Stimulated activated CD8-positive, alpha-beta memory T cell treated with anti-CD3 and anti-CD28 coated beads, Interleukin-15, amount 100 ng/mL, for 1 hour (primary cell): ENCODE measurements at places on chromosomes 1 and 21.

DNA sequence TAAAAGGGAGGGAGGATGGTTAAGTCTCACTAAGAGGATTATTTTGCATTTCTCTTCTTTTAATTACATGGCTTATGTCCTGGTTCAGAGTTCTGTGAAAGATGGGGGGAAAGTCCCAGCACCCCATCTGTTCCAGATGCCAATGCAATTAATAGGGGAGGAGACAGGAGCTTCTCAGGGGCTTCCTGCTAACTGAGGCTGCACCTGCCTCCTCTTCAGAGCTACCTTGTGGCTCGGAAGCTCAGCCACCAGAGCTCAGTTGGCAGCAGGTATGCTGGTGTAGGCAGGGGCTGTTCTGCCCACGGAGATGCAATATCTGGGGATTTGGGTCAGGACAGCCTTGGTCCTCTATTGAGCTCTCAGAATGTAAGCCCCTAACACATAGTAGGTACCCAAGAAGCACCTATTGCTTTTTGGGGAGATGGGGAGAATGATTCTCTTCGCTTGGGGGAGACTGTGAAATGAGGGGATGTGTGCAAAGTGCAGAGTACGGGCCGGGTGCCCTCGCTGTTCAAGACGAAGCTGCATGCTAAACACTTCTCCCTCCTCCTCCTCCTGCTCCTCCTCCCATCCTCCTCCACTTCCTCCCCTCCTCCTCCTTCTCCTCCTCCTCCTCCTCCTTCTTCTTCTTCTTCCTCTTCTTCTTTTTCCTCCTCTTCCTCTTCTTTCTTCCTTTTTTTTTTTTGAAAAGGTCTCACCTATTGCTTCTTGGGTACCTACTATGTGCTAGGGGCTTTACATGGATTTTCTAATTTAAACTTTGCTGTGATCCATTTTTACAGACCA lies 279.0 kb downstream of the PTPRU start:
- no peak for DNase-seq

GRCh38 chr21:33388188-33388587 lies 15.0 kb upstream of the IFNGR2 start:
- DNase-seq: no peak

GRCh38 chr21:34343838-34344381 lies 19.9 kb upstream of the KCNE2 start:
- no peak for DNase-seq

DNA sequence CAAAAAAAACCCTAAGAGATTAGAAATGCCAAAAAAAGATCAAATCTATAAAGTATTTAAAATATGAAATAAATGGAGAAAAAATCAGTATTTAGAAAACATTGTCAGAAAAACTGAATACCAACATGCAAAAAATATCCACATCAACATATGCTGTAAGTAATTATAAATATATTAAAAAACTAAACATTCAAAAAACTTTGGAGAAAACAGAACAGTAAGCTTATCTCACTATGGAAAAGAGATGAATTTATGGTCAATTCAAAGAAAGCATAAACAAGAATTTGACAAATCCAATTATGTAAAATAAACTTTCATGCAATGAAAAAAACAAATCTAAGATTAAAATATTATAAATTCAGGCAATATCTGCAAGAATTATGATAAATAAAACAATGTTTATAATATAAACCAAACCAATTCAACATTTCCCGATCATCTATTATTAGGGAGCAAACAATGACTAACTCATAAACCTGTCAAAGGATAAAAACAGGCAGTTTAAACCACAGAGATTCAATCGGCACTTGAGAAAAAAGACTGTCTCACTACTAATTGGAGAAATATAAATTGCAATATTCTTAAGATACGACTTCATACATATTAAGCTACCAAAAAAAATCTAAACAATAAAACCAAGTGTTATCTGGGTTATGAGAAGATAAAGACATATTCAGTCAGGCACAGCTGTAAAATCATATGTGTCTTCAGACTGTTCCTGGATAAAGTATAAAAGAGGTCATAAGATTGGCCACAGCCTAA lies 21.8 kb downstream of the EYA3 start:
- DNase-seq: no peak

- DNase-seq: no peak
These were observed 53.8 kb upstream of the KCNA3 start for GRCh38 chr1:110728388-110729001.

DNA sequence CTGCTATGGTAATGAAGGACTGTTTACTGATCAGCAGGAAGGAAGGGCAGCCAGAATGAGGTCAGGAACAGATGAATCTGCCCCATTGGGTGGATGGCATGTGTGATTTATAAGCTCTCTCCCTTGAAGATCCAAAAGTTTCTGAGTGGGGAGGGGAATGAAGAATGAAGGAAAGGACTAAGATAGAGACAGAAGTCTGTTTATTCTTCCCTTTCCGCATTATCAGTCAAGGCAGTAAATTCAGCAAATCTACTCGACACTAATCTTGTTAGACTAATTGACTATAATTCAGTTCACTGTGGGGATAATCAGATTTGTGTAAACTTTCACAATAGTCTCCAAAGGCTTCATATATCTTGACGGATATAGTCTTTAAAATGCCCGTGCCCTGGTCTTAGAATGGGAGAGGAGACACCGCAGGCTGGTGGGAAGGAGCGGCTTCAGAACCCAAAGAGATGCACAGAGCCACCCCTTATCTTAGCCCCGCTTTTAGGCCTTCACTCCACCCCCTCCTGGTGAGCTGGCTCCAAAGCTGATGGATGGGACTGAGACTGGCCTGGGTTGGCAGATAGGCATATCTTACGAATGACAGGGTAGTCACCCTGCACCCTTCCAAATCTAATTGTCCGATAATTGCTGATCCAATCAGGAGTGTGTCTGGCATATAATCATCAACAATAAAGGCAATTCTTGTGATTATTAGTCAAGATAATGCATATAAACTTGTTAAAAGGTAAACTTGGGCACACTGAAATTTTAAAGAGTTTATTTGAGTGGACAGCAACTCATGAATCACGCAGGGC lies 76.0 kb upstream of the PPM1J start:
- no peak for DNase-seq

DNA sequence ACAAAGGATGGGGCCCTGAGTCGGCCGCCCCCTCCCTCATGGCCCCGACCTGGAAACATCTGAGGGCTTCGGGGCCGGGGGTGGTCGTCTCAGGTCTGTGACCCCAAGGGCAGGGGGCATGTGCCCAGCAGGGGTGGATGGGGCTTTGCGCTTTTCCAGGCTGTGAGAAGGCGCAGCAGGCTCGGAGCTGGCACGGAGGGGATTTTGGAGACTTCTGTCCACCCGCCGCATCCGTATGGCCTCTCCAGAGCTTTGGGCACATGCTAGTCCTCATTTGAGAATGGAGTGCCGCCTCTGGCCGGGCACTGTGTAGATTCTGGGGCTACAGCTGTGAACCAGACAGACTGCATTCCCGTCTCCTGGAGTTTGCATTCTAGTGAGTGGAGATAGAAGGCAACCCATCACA lies 66.1 kb upstream of the WNT4 start:
- DNase-seq: no peak

GRCh38 chr1:23837908-23838307 lies 12.7 kb upstream of the HMGCL start:
- no peak for DNase-seq

GRCh38 chr1:15343729-15344128 lies 66.0 kb upstream of the EFHD2 start:
- DNase-seq: no peak

GRCh38 chr1:85313888-85314696 lies 37.7 kb upstream of the BCL10 start:
- no peak for DNase-seq

GRCh38 chr1:151644001-151644400 lies 32.2 kb downstream of the SNX27 start:
- no peak for DNase-seq

DNA sequence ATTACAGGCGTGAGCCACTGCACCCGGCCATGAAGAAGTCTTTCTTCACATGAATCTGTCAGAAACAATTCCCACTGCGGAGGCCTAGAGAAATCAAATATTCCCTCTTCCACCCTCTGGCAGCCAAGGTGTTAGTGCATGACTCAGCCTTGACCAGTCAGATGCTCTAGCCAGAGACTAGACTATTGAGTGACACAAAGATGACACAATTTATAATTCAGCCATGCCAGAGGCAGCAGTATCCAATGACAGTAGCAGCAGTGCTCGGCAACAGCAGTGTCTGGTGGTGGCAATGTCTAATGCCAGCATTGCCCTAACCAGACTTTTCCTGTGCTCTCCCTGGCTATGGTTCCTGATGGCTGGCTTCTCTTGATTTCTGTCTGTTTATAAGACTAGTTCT lies 8.7 kb downstream of the CTXND2 start:
- DNase-seq: no peak

GRCh38 chr1:6960291-6960811 lies 175.1 kb downstream of the CAMTA1 start:
- DNase-seq: no peak

DNA sequence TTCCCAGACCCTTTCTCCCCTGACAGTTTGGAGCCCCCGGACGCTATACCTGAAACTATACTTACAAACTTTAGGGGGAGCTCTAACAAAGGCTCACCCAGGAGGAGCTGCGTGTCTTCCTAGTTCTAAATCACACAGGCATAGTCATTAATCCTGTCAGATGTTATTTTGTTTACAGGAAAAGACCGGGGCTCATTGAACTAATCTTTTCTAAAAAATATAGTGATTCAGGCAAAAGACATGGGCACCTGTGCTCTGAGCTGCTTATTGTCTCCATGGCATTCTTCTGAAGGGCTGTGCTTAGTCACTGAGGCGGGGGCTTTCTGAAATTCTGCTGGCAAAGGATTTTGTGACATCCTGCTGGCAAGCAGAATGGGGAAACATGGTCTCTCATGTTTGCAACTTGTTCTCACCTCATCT lies 1577.0 kb downstream of the NCAM2 start:
- no peak for DNase-seq

- DNase-seq: no peak
These were observed 56.8 kb upstream of the LYST start for GRCh38 chr1:235923466-235924021.

DNA sequence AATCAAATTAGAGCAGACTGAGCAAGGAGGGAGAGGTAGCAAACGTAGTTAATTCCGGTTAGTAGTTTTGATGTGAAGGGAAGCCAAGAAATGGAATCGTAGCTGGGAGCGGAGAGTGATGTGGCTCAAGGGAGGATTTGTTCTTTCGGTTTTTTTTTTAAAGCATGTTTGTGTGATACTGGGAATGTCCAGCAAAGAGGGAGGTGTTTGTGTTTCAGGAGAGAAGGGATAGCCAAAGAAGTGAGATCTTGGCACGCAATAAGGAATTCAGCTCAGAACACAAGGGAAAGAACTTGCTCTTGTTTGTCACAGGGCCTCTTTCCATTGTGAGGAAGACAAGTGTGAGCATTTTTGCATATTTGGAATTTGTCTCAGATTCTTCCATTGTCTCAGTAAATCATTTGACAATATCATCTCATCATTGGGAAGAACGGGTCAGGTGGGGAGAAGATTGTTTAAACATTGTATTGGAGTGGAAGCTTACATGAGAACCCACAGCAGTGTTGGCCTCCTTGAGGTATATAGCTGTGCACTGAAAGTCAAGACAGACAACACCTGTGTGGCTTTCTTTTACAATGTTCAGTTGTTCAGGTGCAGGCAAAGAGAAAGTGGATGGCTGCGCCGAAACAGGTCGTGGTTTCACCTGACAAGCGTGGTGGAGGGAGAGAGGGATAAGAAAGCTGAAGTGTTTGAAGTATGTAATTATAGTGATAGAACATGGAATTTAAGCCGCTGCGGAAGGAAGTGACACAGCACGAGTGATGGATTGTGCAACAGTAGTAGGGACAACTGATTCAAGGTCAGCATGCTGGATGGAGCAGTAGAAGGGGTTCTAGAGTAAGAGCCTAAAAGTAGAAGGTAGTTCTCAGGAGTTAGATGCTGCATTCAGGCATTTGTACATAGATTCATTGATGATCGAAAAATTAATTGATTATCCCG lies 25.4 kb downstream of the FMN2 start:
- DNase-seq: no peak

DNA sequence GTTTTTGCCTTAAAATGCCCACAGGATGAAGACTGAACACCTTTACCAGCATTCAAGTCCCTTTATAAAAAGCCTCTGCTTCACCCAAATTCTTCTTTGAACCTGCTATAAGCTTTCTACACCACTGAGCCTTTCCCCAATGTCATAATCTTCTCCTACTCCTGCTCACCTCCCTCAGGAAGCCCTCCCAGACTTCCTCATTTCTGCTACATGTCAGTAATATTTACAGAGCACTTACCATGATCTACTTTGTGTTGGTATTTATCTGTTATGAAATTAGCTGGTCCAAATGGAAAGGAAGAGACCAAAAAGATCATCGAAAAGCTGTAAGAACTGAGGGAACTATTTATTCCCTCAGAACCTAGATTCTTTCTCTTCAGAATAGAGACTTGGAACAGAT lies 8.5 kb downstream of the OVGP1 start:
- no peak for DNase-seq

DNA sequence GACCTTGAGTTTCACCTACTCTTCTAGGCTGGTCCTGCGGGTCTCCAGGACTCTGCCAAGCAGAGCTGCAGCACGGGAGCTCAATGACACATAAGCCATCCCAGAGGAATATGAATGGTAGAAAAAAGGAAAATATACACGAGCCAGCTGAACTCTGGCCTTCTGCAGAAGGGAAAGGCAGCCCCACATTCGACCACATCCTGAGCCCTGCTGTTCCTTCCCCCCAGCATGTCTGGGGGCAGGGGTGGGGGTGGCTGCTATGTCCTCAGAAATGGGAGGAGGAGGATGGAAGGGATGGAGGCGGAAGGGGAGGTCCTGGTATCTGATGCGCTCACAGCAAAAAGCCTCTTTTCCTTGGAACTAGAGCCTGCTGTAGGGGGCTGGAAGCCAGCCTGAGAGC lies 12.1 kb upstream of the KDF1 start:
- DNase-seq: no peak

GRCh38 chr1:220732137-220732536 lies 16.0 kb upstream of the MTARC2 start:
- DNase-seq: no peak

- no peak for DNase-seq
These were observed 801.3 kb upstream of the ADGRL4 start for GRCh38 chr1:79807816-79808215.

DNA sequence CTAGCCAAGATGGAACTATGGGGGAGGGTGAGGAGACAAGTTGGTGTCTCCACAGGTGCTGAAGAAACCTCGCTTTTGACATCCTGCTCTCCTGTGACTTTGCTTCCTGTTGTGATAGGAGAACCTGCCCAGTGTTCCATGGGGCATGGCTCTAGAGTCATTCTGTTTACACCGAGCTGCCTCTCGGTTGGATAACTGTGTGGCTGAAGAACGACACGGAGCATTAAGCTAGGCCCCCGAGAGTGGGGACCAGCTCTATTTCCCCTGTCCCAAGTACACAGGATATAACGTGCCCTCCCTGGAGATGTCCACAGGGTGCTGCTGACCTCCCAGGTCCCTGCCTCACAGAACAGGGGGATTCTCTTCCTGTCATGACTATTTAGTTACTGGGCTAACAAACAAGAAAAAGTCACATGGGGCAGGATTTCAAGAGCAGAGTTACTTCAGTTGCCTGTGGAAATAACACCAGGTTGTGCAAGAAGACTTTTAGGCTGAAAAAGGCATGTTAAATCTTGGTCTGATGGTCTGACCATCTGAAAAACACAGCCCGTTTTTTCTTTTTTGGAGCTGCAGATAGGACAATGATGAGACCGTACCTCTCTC lies 29.4 kb upstream of the PPP2R5A start:
- DNase-seq: no peak
